GM06990 (cell line): ENCODE measurements at places on chromosomes 12 and 14.

GRCh38 chr14:103319422-103319821 lies 14.6 kb upstream of the EIF5 start:
- no peak for DNase-seq

DNA sequence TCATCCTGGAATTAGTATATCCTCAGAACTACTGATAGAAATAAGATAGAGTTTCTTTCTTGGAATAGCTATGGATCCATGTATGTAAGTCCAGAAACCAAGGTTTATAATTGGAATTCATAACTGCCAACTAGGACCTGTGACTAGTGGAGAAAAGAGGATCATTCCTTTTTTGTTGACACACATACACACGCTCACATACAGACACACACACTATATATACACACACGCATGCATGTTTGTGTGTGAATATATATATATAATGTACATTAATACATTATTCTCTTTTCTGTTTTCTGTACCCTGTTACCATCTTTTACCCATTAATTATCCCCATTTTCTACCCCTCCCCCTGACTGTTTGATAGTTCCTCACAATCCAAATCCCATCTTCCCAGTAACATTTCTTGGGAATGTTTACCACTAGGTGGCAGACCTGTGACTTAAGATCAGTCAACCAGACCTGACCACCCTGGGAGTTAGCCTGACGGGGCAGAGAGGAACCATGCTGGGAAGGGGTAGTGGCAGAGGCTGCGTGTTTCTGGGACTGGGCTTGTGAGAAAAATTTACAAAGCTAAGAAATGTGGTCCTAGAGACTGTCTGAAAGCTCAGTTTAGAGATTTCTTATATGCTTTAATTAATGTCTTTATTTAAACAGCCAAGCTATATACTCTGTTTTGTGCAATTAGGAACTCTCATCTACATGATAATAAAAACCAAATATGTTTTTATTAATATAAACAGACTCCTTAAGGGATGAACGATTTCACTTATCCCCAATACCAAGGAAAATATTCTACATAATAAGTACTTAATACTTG lies 308.0 kb downstream of the PPFIA2 start:
- DNase-seq: no peak

DNA sequence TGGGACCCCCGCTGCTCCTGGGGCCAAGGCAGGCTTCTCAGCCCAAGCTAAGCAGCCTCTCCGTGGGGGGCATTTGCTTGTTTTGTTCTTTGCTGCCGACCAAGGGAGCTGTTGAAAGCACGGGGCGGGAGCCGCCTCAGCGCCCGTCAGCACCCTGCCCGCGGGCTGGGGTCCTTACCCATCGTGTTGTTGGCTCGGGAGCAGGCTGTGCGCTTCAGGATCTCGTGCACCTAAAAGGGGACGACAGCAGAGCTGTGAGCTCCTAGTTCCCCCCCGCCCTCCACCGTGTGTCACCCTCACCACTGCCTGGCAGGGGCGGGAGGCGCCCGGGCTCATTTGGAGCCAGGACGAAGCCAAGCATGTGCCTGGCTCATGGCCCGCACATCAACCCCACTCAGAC lies 117.5 kb downstream of the ANO2 start:
- DNase-seq: no peak

DNA sequence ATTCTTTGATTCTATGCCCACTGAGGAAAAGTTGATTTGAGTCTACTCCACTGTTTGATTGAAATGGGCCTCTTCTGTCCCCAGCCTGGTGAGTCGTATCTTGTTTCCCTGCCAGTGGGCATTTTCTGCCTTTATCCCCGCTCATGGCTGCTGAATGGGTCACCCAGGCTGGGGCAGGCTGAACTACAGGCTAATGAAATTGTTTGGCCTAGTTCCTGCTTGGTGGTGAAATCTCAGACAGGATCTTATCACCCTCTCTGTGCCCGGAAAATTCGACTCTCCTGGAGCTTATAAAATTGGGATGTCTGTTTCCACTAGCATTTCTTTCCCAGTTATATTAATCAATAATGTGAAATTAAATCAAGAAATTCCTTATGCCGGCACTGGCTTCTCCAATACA lies 65.0 kb downstream of the CHST11 start:
- DNase-seq: no peak

DNA sequence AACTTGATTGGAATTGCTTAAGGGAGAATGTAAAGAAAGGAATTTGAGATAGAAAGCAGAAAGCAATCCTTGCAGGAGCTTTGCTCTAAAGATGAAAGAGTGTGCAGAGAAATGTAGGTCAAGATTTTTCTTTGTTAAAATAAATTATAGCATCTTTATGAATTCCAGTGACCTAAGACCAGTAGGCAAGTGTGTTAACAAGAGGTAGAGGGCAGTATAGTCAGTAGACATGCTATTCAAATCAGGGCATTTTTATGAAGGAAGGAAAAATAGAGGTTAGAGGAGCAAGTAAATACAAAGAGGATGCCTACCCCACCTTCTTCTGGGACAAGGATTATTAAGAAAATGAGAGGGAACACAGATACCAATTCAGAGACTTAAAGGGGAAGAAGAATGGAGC lies 148.5 kb downstream of the PLCZ1 start:
- no peak for DNase-seq

GRCh38 chr14:100317912-100318808 lies 5.0 kb upstream of the SLC25A47 start:
- peak; percentile 84 for DNase-seq

DNA sequence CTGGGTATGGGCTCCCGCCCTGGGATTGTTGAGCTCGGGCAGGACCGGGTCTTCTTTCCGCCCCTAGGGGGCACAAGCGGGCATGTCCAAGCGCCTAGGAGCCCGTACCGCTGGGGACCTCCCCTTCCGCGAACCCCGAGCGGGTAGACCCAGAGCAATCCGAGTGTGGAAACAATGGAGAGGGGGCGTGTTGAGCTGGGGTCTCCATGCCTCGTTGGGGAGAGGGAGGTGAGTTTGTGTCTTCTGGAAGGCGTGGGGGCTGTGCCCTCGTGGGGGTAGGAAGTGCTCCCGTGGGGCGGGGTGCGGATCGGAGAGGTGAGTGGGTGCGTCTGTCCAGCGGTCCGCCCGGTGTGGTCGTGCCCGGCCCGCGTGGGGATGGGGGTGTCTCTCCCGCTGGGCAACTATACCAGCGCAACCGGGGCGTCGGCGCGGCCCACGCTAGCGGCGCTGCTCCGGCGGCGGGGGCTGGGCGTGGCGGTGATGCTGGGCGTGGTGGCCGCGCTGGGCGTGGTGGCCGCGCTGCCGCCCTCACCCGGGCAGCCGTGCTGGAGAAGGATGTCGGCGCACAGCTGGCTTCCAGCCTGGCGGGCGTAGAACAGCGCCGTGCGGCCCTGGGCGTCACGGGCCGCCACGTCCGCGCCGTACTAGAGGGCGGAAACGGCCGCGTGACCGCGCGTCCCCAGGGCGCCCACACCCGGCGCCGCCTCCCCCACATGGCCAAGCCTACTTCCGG lies 12.2 kb downstream of the AGAP2 start:
- no peak for DNase-seq

DNA sequence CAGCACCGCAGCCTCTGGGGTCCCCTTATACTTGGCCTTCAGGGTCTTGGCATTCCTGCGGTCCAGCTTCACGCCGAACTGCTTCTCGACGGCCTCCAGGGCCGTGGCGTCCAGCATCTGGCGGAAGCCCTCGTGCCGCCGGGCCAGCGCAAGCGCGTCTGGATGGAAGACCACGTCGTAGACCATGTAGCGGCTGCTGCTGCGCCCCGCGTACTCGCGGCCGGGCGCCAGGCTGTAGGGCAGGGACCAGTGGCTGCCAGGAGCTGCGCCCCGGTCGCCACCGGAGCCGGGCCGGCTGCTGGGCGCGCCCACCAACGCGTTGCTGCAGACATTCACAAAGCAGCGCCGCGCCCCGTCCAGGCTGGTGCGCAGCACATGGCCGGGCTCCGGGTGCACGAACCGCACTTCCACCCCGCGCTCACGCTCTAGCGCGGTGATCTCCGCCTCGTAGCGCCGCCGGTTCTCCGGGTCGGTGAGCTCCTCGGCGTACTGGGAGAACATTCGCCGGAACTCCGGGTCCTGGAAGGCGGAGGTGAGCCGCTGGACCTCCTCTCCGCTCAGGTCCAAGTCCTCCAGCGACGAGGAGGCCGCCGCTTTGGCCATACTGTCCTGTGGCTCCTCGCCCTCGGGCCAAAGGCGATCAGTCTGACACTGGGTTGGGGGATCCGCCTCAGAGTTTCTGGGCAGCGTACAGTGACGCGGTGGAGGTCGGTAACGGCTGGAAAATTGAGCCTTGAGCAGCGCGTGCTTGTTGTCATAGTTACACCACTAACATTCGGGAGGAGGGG lies at the start of gene DNAAF2:
Gene DNAAF2, minus strand, starts transcription at position 698 of the 788 bp plus-strand sequence. Its CDS starts 95 bp downstream, at position 603.
- no peak for DNase-seq

DNA sequence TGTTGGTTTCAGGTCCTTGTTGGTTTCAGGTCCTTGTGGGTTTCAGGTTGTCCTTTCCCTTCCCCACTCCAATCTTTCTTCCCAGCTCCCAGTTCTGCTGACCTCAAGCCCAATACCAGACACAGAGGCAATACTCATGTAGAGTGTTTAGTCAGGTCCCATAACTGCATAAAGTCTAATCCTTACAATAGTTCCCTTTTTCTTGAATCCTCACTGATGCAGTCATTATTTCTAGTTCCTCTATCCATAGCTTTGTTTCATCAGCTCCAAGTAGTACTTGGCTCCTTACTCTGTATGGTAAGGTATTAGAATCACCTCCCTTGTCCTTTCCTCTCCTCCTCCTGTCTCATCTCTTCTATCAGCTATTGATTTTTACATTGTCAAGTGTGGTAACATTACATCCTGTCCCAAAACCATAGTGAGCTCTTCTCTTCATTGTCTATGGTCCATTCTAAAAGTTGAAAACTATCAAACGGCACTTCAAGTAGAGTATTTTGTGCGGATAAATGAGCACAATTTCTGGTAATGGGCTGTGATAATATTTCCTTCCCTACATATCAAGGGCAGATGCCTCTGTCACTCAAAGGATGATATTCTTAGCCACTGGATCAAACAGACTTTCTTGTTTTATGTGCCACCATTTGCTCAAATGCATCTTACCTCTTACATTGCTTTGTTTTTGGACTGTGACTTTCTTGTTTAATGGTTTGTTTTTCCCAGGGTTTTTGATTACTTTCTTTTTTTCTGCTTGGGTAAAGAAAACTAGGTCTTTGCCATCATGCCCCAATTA lies 57.2 kb upstream of the JDP2 start:
- no peak for DNase-seq

DNA sequence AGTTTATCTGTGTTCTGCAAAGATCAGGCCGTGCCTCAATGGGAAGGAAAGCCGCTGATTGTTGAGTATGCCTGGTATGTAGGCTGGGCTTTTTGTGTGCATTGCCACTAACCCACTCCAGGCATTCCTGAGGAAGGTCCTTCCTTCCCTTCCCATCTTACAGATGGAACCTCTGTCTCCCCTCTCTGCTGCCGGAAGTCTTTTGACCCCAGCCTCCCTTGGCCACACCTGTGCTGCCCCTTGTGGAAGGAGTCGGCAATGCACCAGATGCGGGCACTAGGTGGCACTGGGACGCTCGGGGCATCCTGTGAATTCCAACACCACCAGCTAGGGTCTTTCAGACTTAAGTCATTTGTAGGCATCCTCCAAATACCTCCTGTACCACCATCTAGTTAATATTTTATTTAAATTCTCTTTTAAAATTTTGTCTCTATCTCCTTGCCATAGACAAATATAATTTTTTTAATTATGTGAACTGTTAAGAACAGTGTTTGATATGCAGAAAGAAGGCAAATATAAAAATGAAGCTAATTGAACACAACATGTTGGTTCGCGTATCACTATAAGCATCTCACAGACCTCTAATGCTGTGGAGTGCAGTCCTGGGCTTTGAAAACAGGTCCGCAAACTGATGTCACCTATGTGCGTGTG lies 99.6 kb downstream of the RIN3 start:
- DNase-seq: peak; percentile 34

DNA sequence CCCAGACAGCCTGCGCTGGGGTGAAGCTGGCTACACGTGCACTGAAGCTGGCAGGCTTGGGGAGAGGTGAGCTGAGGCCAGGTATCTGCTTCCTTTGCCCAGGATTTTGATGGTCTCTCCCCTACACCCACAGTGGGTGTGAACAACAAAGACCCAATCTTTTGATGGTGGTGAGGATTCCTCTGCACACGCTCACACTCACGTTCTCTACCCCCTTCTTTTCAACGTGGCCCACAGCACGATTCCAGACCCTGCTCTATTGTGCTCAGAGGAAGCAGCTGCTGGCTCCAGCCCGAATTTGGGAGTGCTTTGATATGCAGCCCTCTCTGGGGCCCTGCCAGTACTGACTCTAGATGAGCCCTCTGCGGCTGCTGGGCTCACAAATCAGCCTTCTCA lies 4.9 kb downstream of the CD9 start:
- no peak for DNase-seq

- DNase-seq: no peak
These were observed 69.5 kb upstream of the ZDHHC17 start for GRCh38 chr12:76694369-76694768.
